ENCODE measurements at places on chromosomes 5 and 9.
A peak's percentile ranks its signal among the peaks of the same experiment; 100 is the strongest.

GRCh38 chr5:74767579-74767913 is 497 bp downstream of the NSA2 start:
- DNase-seq = peak; percentile 19

- DNase-seq = no peak
Observed at GRCh38 chr5:82827651-82828050, 249.5 kb downstream of the TMEM167A start.

GRCh38 chr5:67748165-67748690 is 467.3 kb upstream of the PIK3R1 start:
- no peak for DNase-seq

GRCh38 chr9:127209948-127210640 is 54.5 kb upstream of the GARNL3 start:
- DNase-seq = no peak

GRCh38 chr9:82969291-82969690 is 93.7 kb downstream of the RASEF start:
- DNase-seq = no peak

- DNase-seq = no peak
Observed at GRCh38 chr9:124818431-124819281, 34.6 kb upstream of the WDR38 start.

DNA sequence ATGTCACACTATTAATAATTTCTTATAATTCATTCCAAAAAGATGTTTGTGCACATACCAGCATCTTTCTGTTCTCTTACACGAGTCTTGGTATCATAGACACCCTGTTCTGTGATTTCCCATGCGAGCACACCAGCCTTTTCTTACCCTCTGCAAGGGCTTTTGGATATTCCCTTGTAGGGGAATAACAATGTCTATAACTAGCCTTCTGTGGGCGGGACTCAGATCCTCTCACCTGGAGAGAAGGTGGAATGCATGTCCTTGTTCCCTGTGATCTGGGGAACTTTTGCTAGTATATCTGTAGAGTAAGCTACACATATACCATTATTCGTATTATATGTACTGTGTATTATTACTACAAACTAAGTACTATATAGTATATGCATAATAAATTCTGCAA is 44.8 kb downstream of the EHMT1 start:
- DNase-seq = no peak

DNA sequence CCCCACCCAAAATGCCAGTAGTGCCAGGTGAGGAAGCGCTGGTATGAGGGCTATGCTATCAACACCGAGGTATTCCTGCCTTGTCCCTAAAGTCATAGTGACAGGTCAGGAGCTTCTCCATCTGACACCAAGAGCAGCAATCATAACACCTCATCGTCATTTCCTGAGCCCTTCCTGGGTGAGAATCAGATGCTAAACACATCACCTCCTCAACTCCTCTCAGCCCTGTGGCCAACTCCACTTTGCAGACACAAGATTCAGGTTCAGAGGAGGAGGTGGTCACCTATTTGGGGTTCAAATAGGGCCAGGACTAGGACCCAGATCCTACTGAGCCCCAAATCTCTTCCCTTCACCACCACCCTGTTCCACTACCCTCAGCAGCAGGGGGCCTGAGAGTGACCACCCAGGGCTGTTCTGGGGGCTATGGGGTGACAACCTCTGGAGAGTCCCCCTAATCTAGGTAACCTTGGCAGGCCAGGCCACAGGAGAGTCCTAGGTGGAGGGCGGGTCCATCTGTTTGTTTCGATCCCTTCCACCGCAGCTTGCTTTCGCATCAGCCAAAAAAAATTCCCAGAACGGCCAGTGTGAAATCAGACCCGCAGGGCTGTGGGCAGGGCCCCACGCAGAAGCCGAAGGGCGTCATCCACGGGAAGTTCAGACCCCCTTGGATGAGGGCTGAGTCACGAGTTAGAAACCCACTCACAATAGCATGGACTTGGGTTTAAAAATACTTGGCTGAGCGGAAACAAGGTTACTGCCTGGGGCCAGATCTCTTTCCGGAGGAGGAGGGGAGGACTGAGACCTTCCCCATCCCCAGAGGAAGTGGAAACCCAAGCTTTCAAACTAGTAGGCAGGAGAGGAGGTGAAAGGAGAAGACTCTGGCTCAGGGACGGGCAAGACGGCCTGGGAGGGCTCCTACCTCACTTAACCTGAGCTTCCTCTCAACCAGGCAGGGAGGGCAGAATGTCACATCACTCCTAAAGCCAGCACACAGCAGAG is 8.7 kb downstream of the STK10 start:
- DNase-seq = no peak

- no peak for DNase-seq
Observed at GRCh38 chr9:126667190-126668055, 53.7 kb downstream of the LMX1B start.

- DNase-seq = no peak
Observed at GRCh38 chr5:142869886-142870285, 99.7 kb downstream of the ARHGAP26 start.

DNA sequence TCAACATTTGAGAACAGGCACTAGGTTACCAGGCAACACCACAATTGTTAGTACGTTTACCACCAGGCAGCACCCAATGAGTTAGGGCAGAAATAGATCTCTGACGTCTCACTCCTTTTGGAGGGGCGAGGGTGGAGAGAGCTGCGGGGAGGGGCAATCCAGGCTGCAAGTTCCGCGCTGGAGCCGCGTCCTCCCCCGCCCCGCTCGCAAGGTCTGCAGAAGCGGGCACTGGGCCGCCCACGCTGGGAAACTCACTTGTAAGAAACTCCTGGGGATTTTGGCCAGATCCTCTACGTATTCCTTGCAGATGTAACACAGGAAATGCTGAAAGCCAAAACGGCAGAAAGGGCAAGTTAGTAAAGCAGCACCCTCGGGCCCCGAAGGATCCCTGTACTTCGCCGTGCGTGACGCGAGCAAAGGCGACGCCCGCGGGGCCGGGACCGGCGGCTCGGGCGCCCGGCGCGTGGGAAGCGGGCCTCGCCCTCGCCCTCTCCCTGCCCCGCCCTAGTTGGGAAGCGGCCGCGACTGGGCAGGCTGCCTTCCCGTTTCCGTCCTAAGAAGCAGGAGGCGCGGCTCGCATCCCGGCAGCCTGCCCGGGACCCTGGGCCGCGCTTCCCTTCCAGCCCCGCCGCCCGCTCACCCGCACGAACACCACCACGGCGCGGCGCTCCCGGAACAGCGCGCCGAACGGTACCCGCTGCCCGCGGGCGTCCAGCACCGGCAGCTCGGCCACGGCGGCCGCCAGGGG is 493 bp downstream of the PRXL2C start:
- DNase-seq = peak; percentile 75

GRCh38 chr9:32490601-32491000 is 35.4 kb downstream of the RIGI start:
- DNase-seq = no peak

- DNase-seq = no peak
Observed at GRCh38 chr5:13731121-13731628, 213.3 kb downstream of the DNAH5 start.

- peak; percentile 15 for DNase-seq
Observed at GRCh38 chr9:99253772-99254431, 31.8 kb downstream of the SEC61B start.

- peak; percentile 53 for DNase-seq
Observed at GRCh38 chr5:72842816-72843215, 26.4 kb downstream of the TNPO1 start.

DNA sequence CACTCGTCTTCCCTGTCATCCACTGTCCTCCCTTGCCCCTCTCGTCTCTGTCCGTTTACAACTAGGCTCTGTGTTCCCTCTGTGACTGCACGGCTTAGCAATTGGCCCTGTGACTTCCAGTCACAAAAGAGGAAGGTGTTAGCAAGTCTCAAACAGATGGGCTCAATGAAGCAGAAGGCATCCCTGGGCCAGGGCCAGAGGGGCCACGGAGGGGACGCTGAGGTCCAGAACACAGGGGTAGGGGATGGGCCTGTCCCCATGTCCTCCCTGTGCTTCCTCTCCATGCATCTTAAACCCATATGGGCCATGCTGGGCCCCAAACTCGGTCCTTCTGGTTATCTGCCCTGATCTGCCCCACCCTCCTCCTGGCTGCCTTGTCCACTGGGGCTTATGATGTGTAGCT is at the start of gene CD72:
TSS of gene CD72 (minus strand) at position 89 of the 403 bp plus-strand sequence. CDS start 110 bp downstream, outside the sequence.
- no peak for DNase-seq

DNA sequence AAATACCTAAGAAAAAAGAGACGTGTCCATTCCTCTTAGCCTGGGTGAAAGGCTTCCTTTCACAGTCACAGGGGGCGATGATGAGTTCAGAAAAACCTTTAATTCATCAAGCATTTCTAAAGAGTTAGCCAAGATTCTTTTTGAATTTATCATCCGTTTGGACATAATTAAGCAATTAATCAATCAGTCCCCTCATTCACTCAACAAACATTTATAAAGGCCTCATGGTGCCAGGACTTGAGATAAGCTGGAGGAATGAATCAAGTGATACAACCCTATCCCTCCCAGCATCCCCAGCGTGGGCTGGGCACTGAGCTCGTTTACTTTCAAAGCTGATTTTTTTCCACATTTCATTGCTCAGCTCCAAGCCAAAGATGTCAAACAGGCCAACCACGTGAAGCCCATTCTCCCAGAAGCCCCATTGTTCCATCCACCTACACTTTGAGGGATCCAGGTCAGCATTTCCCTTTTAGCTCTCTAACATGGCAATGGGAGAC is 140.5 kb downstream of the SLIT3 start:
- DNase-seq = peak; percentile 21

DNA sequence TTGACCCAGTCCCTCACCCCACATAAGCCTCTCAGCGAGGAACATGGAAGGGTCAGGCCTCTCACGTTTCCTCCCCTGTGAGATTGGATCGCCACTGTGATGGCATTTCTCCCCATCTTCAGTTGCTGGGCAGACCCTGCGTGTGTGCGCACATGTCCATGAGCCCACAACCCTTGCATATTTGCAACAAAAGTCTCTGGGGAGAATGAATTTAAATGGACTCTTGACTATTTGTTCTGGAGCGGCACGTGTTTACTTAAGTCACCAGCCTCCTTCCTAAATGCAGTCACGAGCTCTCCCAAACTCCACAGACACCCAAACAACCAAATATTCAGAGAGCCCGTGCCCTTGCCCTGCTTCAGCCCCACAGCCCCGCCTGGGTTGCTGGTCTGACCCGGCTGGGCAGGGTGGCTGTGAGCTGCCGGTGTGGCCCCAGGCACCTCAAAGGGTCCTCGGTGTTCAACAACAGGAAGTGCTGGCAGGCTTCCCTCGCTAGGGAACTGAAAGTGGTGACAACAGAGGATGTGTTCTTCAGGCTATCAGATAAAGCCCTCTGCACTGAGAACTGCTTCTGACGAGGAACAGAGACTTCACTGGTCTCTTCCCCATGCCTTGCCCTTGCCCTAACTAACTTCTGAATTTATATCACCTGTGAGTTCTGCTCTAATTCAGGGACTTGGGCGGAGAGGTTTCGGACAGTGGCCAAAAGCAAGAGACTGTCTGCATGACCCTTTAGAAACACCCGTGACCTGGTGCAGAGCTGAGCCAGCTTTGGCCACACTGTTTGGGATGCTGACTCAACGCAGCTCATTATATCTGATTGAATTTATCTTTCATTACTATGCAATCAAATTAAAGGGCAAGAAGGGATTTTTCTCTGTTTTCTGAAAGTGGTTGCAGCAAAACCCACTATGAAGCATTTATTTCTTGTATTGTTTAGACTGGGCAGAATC is 19.2 kb upstream of the CD180 start:
- DNase-seq = no peak

- DNase-seq = no peak
Observed at GRCh38 chr5:67453111-67453905, 256.7 kb upstream of the CD180 start.

DNA sequence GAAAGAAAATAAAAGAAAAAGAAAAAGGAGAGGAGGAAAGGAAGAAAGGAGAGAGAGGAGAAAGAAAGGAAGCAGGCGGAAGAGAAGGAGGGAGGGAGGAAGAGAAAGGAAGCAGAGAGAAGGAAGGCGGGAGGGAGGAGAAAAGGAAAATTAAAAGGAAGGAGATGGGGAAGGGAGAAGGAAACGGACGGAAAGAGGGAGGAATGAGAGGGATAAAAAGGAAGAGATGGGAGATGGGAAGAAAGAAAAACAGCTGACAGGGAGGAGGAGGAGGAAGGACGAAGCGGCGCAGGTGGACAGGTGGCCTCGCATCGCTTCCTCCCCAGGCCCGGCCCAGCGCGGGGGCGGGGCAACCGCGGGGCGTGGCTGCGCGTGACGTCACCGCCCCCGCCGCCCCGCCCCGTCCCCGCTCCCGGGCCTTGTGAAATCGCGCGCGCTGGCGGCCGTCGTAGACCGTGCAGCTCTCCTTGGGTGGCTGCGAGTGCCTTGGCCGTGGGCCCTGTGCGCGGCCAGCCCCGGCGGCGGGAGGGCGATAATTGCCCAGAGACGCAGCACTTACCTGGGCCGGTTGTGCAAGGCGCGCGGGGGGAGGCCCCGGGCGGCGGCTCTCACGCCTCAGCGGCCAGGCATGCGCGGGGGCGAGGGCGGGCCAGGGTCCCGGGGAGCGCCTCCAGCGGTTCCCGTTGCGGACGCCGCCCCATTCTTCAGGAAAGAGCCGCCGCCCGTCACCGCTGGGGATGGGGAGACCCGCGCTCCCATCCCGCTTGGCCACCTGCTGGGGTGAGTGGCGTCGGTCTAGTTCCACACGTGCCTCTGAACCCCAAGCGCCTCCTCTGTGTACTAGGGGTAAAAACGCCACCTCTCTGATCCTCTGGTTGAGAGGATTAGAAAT is 49.6 kb upstream of the FOXE1 start:
- peak; percentile 72 for DNase-seq

DNA sequence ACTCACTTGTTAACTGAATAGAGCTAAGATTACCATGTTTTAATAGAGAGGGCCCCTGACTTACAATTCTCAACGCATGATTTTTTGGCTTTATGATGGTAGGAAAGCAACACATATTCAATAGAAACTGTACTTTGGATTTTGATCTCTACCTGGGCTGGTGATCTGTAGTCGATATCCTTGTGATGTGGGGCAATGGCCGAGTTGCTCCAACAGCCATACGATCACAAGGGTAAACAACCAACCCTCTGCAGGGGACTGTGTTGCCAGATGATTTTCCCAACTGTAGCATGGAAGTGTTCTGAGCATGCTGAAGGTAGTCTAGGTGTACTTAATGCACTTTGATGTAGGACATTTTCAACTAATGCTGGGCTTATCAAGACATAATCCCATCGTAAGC is 36.5 kb downstream of the NSUN2 start:
- no peak for DNase-seq

All from ACHN (cell line).